ENCODE measurements at places on chromosomes 2 and 18.
A peak's percentile ranks its signal among the peaks of the same experiment; 100 is the strongest.

GRCh38 chr2:101704046-101704466, 6.5 kb downstream of the MAP4K4 start:
- peak; percentile 80 for DNase-seq

GRCh38 chr2:100744589-100744988, 75.3 kb upstream of the NPAS2 start:
- DNase-seq, result no peak

DNA sequence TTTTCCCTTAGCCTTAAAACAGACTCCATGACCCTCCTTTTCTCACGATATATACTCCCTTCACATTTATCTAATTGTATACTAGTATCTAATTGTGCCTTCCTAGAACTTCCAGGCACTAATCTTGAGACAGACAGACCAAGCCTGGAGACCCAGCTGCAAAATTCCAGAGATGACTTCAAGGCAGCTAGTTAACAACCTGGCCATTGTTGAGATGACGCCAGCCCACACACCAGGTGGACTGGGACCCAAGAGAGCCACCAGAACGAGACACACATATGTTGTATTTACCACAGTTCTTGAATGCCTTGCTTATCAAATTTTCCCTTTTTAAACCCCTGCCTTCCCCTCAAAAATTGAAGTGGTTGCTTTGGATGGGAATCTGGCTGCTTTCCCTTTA, 48.9 kb upstream of the SELENOI start:
- DNase-seq, result no peak

- peak; percentile 45 for DNase-seq
These were observed 28.5 kb downstream of the HPCAL1 start for GRCh38 chr2:10331027-10331701.

DNA sequence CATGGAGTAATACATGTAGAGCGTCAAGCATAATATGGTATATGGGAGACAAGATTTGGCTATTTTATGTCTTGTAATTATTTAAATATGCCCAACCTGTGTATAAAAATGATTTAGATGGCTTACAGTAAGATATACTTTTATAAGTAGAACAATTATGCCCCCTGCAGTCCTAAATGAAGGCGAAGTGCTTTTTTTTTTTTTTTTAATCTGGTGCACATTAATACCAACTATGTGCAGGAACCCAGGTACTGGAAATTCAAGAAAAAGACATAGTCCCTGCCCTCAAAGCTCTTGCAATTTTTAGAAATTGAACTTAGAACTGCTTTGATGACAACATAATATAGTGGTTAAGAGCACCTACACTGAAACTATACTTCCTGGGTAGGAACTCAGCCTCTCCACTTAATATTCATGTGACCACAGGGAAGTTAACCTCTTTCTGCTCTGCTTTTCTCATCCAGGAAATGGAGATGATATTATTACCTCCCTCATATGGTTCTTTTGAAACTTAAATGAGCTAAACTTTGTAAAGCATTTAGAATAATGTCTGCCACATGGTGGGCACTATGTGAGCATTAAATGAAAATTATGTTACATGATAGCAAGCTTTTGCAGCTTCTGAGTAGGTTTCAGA, 38.1 kb downstream of the AFTPH start:
- DNase-seq, result peak; percentile 45

- no peak for DNase-seq
These were observed 251.6 kb downstream of the BCL2 start for GRCh38 chr18:63067939-63068338.

GRCh38 chr2:71240794-71241193, 13.9 kb upstream of the PAIP2B start:
- DNase-seq, result no peak

DNA sequence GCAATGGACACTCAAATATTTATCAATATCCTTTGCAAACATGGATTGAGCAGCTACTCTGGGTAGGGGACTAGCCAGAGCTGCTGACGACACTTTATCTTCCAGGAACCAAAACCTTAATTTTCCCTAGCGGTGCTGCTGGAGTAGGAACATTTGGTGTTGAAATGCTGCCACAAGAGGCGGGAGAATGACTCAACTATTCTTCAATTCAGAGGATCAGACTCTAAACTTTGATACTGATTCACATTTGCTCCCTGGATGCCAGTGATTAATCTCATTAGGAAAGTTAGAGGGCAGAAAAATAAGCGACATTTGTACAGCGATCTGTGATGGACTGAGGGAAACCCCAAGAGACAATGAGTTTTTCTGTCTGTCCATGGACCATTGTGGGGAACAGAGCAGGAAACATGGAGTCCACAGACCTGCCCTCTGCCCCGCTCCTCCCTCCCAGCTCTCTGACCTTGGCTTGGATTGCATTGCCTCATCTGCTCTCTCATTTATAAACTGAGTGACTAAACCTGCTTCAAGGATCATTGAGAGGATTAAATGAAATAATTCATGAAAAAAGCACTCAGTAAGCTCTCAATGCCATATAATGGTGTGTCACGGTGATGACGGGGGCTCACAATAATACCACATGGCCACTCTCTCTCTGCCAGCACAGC, 12.6 kb upstream of the EPB41L3 start:
- DNase-seq, result peak; percentile 62

DNA sequence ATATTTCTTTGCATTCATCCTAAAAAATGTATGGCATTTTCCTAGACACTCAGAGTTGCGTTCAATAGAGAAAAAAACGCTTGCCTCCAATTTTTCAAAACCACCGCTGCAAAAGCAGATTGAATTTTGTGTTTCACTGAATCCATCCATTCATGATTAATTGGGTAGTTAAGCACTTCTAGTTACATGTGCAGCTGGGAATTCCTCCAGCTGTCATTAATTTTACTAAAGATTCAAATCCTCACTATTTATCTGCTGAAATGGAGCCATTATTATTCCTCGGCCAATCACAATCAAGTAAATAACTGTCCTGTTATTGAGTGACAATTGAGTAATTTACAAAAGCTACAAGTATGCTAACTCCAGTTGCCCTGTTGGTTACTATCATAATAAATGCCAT, 75.8 kb upstream of the ARL5A start:
- no peak for DNase-seq

DNA sequence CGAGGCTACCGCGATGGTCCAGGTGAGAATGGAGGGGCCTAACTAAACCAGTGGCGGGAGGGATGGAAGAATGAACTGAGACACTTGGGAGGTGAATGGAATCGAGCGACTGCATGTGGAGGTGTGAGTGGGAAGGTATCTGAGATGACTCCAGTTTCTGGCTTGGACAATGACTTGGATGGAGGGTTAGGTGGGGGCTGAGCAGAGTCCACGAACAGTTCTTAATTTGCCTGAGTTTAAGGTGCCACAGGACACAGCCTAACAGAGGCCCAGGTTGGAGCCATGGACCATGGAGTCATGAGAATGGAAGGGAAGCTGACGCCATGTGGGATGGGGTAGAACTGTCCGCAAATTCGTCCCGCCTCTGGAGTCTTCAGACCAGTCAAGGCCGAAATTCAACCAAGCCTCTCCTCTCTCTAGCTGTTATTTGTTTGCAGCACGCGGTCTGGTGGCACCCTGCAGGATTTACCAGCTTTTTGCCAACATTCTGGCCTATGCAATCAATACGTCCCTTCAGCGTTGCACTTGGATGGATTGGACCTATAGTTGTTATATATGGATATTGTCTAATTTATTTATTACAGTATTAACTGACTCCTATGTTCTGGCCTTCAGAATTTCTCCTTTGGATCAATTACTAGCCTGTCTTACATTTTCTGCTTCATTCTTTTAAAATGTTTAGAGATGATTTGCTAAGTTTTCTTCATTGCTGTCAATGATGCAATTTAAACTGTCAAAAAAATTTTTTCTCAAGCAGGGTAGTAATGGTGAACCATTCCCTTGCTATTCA, 940 bp upstream of the BOLA3 start:
- DNase-seq, result no peak

- no peak for DNase-seq
These were observed 295.2 kb upstream of the KCNJ3 start for GRCh38 chr2:154403242-154403790.

DNA sequence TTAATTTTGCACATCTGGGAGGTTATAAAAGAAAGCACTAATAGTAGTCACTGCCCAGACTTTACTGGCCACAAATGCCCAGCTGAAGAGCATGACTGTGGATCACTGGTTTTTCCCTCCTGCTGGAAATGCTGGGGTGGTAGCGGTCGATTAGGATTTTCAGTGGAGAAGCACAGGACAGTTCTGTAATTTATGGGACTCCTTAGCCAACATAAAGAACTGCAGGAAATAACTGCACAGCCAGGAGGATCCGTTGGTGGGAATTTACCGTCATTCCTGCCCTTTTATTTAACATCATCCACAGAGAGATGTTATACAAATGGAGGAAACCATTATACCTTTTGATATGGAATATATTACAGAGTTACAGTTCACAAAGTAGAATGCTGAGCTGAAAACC, 61.5 kb downstream of the TNFRSF11A start:
- no peak for DNase-seq

DNA sequence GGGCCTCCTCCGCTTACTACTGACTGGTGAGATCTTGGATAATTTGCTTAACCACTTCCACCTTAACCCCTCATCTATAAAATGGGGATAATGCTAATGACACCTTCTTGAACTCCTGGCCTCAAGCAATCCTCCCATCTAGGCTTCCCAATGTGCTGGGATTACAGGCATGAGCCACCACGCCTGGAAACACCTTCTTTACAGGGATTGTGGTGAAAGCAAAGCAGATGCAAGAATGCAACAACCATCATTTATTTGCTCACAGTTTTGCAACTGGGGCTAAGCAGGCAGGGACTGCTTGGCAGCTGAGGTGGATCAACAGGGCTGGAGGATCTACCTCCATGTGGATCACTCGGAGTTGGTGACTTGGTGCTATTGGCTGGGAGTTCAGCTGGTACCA, 76.2 kb upstream of the ZNF532 start:
- peak; percentile 29 for DNase-seq

DNA sequence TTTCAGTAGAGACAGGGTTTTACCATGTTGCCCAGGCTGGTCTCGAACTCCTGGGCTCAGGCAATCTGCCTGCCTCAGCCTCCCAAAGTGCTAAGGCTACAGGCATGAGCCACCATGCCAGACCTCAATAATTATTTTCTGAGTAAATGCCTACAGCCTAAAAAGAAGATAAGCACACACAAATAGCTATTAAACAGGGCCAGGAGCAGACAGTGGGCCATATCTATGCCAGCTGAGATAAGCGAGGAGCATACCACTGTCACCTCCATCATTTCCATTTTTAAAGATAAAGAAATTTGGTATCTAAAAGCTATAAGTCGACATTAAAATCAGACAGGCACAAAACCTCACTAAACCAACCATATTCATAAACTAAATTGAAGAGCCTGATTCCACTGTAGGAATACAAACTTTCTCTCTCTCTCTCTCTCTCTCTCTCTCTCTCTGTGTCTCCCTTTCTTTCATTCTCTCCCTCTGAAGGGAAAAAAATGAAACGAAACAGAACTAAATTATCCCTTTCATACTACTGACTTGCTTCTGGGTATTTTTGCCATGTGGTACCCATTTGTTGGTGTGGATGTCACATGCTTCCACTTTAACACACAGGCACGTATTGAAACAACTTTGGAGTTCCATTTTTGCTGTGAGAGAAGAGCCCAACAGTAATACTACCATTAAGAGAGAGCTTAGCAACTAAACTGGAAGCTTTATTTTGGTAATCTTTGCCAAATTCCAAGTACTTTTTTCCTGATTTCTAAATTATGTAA, 51.0 kb downstream of the FARSB start:
- DNase-seq, result no peak

DNA sequence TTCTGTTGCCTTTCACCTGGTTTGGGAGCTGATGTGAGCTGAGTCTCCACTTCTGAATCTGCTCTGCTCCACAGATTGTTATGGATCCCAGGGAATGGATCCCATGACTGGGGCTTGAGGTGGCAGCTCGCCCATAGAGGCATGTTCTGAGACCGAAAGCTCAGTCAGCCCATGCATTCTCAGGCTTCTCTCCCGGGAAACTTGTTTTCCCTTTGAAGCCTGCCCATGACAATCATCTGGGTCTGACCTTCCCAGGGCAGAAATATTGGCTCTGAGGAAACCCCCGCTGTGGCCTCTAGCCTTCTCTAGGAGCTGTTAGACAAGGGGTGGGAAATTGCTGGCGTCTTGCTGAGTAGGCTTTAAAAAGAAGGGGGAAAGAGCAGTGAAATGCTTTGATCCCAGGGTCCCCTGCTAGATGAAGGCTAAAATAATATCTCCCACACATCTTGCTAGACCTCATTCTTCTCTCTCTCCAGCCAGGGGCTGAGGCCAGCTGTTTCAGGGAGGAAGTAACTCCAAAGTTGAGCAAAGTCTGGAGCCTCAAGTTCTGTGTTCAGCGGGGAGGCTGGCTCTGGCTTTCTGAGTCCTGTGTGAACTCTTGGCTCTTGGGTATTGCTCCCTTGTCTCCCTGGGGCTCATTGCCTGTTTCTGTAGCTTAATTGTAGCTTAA, 2.0 kb downstream of the VAMP8 start:
- no peak for DNase-seq

DNA sequence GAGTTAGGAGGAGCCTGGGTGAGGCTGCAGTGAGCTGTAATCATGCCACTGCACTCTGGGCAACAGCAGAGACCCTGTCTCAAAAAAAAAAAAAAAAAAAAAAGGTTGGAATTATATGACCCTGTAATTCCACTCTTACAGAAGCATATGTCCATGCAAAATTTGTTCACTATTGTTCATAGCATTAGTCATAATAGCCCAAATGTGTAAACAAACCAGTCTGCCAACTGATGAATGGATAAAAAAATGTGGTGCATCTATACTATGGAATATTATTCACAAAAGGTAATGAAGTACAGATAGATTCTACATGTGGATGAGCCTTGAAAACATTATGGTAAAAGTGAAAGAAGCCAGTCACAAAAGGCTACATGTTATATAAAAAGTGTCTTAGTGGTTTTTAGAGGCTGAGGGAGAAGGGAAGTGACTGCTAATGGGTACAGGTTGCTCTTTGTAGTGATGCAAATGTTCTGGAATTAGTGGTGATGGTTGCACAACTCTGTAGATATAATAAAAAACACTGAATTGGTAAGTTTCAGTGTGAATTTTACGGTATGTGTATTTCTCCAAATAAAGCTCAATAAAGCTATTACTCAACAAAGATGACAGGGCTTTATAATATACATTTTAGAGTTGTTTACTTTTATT, 9.4 kb downstream of the COA5 start:
- DNase-seq, result peak; percentile 84

DNA sequence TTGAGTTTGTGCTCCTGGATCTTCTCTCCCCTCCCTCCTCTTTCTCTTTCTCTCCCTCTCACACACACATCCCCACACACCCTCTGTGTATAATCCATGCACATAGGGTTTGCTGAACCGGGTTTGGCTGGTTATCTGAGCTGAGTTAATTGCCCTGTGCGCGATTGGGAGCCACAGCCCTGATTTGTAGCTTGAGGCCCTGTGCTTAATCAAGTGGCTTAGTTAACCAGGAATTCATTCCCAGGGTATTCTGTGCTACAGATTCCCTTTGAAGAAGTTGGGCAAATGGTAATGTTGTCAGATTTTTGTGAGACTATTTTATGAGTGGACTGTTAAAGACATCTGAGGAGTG, 6.2 kb downstream of the PARD3B start:
- DNase-seq, result no peak

- no peak for DNase-seq
These were observed 820 bp downstream of the MTCL1 start for GRCh38 chr18:8705961-8706790.

- DNase-seq, result no peak
These were observed 3.8 kb downstream of the BOK start for GRCh38 chr2:241562269-241562891.

Measured in cardiac fibroblast (primary cell).